GM04503 (cell line): ENCODE measurements at places on chromosomes 5 and 9.

- no peak for DNase-seq
Measured at GRCh38 chr5:5141339-5141599, 1.1 kb downstream of the ADAMTS16 start.

DNA sequence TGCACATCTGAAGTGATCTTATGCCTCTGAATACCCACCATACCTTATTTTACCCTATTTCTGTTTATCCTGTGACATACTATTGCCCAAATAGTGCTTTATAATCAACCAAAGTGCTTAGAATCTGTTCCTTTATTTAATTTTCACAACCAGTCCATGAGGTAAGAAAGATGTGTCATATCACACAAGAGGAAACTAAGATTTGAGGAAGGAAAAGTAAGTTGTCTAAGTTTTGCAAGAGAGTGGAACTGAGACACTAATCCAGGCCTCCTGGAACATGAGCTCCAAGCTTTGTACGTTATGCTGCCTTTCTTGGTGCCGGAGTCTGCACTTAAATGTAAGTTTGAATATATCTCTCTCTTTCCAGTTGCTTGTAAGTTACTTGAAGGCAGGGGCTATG lies 17.2 kb downstream of the KDM3B start:
- DNase-seq = no peak

GRCh38 chr5:26757941-26758340 lies 280.4 kb downstream of the CDH9 start:
- DNase-seq = no peak

DNA sequence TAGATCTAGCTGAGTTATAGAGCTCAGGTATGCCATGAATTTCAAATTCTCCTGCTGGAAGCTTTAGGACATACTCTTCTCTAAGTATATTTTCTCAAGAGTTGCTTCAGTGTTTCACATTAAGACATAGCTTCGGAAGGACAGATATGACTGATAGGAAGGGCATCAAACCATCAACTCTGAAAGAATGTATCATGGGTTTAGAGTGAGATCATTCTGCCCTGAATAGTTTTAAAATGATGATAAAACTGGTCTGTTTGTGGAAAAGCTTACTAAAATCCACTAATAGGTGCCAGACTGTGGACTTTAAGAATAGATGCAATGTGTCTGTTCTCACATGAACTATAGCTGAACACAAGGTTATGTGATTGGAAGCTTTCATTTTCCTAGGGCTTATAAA lies 8.4 kb downstream of the SPEF2 start:
- peak; percentile 53 for DNase-seq

DNA sequence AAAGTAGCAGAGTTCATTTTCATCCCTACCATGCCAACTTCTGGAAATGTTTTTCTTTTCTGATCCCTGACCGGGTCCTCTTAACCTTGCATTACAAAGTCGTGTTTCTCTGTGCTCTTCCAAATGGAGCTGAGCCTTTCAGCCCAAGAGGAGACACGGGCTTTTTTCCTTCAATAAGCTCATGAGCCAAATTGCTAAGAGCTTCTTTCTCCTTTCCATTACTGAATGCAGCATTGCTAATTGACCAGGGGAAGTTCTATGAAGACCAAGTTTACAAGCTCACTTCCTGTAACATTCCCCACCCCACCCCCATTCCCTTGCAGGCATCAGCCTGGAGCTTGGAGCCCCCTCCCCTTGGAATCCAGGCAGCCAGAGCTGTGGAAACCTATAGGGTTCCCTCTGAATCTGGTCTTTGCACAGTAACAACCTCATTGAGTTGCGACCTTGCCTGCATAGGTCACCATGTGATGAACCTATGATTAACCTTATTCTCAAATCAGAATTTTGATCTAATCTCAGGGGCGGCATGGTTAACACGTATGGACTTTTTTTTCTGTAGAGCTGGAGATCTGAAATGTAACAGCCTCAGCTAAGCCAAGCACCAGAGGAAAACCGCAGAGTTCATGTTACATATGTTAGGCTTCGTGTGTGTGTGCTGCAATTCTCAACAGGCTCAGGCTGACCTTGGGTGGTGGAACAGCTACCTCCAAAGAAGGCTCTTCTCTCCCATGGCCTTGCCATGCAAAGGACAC lies 395.7 kb upstream of the ZNF462 start:
- DNase-seq = no peak

- DNase-seq = no peak
Measured at GRCh38 chr9:38153910-38154291, 84.9 kb upstream of the SHB start.

- no peak for DNase-seq
Measured at GRCh38 chr5:83496626-83497025, 25.1 kb downstream of the VCAN start.

- DNase-seq = peak; percentile 91
Measured at GRCh38 chr5:149452665-149453617, 73.8 kb upstream of the IL17B start.

GRCh38 chr5:170740551-170741205 lies 42.8 kb upstream of the GABRP start:
- no peak for DNase-seq

- no peak for DNase-seq
Measured at GRCh38 chr9:132732326-132733259, 62.3 kb downstream of the GTF3C4 start.

- DNase-seq = no peak
Measured at GRCh38 chr9:70488793-70489105, 74.3 kb upstream of the KLF9 start.

DNA sequence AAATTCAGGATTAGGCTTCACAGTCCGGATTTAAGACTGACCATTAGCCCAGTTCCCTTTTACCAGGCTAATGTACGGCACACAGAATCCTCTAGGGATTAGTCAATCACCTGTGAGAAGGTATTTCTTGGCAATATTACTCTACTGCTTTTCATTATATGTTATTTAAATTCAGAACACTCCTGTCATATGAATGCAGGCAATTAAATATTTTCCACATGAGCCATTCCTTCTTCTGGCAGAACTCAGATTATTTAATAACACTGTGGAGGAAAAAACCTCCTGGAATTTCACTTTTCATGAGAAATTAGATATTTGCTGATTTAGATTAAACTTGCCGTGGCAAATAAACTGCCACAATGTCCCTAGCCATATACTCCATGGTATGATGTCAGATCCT lies 1357.5 kb upstream of the C9orf72 start:
- DNase-seq = no peak

- no peak for DNase-seq
Measured at GRCh38 chr9:9754186-9754585, 858.6 kb downstream of the PTPRD start.

- peak; percentile 61 for DNase-seq
Measured at GRCh38 chr9:99075246-99075912, 29.5 kb upstream of the TGFBR1 start.

DNA sequence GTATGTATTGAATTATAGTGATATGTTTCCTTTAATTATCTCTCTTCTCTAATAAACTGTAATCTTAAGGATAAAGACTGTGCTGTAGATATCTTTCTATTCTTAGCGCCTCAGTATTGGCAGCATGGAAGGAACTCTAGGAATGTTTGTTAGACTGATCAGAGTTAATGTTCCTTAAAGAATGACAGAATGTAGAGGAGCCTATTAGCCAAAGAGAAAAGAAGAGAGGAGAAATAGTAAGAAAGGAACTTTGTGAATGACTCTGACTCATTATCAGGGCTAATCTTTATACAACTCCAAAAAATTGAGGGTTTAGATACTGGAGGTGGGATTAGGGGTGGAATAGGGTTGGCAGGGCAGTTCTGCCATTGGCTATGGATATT lies 59.0 kb upstream of the NUDT12 start:
- DNase-seq = no peak

DNA sequence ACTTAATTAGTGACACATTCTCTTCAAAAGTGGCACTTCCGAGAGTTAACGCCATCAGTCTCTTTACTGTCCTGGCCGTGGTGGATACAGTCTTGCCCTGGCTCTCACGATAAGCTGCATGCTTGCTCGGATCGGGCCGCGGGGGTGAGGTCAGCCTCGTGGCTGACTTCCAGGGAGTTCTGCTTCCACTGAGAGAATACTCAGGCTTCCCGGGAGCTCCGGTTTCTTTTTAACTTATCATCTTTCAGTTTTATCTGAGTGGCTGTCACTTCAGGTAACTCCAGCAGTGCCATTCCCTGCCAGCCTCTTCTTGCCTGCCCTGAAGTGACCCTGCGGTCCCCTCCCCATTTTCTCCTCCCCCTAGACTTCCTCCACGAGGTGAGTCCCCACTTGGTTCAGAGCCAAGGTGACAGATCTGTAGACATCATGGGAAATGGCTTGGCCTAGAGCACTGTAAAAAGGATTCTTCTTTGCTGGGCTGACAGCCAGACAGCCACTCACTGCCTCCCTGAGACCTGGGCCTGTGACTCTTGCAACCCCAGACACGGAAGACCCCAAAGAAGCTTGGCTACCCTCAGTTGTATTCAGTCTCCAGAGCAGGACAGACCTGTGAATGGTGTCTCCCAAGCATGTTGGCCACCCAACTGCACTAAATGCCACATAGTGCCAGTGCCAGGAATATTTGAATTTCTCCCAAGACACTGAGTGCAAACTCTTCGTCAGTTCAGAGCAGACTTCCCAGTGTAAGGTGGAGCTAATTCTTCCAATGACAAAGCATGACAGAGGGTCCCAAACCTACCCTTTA lies 95.1 kb downstream of the DAPK1 start:
- DNase-seq = peak; percentile 49

DNA sequence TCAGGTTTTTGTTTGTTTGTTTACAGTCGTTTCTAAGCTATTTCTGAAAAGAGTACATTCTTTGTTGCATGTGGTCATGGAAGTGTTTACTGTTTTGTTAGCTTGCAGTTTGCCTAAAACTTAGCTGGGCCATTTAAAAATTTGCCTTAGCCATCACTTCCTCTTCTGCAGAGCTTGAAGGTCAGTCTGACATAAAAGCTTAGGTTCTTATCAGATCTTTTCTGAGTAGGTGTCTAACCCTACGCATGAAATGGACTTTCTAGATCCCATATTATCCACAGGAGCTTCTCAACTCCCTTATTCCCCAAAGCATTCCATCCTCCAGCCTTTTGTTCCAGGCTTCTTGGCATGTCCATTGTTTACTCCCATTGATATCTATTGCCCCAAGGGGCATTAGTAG lies 90.3 kb downstream of the AP3B1 start:
- no peak for DNase-seq
